ENCODE measurements at places on chromosomes 2 and 18. TPM values are rescaled to one million over a fixed set of nuclear protein-coding genes. Genes with fewer than 3 reads are reported as not detected.

PGAP1 gene
- 3.2 TPM for total RNA-seq

REG3G gene
- not detected for total RNA-seq

SALL3 gene
- not detected for total RNA-seq

RUFY4 gene
- not detected for total RNA-seq

UGT1A4 gene
- not detected for total RNA-seq

Data from A549 treated with DMSO at 1 μM for 4 hours (cell line).